Head of caudate nucleus (tissue), 42 donors: ENCODE measurements at places on chromosomes 3 and 15.

GRCh38 chr3:184491867-184492615 is 69.5 kb upstream of the EPHB3 start:
- DNase-seq, result peak; percentile 22

- no peak for DNase-seq
Measured at GRCh38 chr3:144127700-144128099, 156.1 kb downstream of the DIPK2A start.

DNA sequence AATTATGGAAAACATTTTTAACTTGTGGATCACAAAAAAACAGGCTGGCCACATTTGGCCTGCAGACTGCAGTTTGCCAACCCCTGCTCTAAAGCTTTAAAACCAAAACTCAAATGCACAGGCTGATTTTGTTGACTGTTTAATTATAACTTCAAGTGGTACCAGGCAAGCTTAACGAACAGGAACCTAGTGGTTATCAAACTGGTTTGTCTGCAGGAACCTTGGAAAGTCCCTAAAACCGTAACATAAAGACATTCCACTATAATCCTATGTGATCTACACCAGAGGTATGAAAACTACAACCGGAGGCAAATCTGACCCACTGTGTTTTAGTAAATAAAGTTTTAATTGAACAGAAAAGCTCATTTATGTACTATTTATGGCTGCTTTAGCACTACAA is 52.4 kb downstream of the TBL1XR1 start:
- no peak for DNase-seq

DNA sequence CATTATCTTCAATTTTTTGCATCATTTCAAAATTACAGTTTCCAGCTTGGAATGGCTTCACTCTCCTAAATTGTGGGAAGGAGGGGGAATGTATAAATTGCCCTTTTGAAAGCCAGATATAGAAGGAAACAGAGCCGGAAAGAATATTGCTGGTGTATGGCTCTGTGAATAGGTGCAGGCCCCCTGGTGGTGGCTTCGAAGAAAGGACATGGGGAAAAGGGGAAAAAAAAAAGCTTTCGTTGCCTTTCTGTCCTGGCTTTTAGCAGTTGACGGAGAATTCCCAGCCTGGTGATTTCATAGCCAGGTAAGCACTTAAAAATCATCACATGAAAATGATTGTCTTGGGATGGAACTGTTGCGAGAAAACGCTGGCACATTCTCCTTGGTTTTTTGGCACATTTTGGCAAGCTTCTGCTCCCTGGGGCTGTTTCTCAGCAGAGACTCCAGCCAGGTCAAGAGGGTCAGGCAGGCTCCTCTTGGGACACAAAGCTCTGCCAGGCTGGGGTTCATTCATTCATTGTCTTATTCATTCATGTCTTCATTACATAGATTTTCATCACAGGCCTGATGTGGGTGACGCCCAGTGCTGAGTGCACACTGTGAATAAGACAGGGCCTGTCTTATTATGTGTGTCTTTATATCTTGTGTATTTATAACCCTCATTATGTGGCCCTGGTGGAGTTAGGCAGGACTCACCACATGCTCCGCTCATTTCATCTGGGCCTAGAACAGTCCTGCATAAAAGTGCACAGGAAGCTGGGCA is 300.0 kb upstream of the TPM1 start:
- DNase-seq, result peak; percentile 71

GRCh38 chr3:86937306-86937791 is 53.6 kb downstream of the VGLL3 start:
- no peak for DNase-seq

DNA sequence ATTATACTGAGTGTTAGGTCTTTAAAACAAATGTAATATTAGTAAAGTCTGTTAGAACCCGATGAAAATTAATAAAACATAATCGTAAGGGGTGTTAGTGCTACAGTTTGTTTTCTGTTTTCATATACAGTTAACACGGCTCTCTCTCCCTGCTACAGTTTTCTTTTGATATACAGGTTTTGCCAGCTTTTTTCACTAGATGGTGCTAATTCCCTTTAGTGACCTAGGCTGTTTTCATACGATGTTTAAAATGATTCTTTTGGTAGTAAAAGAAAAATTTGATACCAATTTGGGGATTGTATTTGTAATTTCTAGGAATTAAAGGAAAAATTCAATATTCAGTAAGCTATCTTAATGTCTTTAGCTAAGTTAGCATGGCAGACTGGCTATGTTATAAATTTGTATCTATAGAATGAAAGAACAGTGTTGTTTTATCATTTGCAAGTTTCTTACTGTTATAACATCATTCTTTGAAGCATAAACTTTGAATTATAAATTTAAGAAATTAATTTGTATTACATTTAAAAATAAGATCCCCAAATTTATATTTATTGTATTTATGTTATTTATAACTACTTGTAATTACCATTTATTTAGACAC is 11.5 kb downstream of the APH1B start:
- no peak for DNase-seq

GRCh38 chr3:183151821-183152351 is 10.6 kb downstream of the LAMP3 start:
- no peak for DNase-seq
